Stimulated activated CD4-positive, alpha-beta T cell treated with anti-CD3 and anti-CD28 coated beads, Interleukin-2, amount 100 ng/mL, for 4 hours (primary cell): ENCODE measurements at places on chromosomes 6 and 20.

- no peak for DNase-seq
Observed at GRCh38 chr6:24145690-24146131, 19.7 kb downstream of the NRSN1 start.

DNA sequence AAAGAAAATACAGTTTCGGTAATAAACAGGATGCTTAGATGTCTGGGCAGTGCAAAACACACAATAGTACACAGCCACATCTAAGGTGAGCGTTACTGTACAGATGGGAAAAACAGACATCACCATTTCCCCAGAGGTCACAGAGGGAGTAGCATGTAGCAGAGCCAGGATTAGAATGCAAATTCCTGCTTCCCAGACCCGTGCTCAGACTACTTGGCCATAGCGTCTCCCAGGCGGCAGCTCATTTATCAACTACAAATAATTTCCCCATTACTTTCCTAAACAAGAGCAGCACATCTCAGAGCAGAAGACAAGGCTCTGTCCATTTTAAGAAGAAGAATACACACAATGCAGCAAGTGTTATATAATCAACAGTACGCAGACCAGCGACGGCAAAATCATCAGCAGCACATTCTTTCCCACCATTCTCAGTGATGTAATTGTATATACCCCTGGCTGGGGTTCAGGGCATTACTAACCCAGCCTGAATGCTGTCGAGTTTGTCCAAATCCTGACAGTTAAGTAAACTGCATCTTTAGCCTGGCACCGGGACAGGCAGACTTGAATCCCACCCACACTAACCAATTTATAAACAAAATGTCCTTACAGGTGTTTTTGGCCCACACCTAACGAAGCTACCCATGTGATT is 61.9 kb downstream of the CNKSR3 start:
- DNase-seq: no peak

DNA sequence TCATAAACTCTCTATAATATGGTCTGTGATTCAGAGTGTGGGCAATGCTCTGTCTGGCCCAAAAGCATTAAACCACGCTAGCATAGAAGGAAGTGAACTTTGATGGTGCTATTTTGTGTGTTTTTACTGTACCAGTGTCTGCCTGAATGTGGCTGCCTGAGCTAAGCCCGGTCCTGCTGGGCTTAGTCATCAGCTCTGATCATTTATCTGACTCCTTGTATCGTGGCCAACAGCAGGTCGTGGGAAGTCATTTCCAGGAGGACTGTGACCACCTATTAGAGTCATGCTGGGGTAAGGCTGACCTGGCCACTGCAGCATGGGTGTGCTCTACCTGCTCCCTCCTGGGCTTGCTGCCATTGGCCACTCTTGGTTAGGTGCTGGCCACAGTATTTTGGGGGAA is 239.1 kb upstream of the CEP162 start:
- DNase-seq: no peak

GRCh38 chr6:141252828-141253608 is 879.7 kb upstream of the GJE1 start:
- no peak for DNase-seq

DNA sequence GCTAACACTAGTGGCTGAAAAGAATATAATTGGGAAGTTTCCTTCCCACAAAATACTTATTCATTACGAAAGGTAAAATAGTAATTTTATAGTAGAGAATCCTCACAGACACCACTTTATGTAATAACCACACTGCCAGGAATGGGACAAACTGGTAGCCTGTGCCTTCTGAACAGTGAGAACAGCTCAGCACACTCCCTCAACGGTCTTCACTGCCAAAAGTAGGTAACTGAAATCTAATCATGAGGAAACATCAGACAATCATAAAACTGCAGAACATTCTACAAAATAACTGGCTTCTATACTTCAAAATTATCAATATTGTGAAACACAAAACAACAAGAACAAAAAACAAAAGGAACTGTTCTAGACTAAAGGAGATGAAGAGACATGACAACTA is 44.1 kb downstream of the NUP153 start:
- DNase-seq: no peak

DNA sequence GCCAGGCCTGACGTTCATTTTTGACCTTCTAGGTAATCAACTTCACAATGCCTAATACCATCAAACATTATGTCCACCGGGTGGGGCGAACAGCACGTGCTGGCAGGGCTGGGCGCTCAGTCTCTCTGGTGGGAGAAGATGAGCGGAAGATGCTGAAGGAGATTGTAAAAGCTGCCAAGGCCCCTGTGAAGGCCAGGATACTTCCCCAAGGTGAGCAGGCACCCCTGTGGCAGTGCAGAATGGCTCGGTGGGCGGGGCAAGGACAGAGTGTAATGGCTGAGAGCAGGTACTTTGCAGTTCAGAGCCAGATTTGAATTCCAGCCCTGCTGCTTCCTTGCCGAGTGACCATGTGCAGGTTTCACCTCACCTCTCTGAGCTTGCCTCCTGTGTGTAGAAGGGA is 17.1 kb downstream of the DDX27 start:
- DNase-seq: no peak

DNA sequence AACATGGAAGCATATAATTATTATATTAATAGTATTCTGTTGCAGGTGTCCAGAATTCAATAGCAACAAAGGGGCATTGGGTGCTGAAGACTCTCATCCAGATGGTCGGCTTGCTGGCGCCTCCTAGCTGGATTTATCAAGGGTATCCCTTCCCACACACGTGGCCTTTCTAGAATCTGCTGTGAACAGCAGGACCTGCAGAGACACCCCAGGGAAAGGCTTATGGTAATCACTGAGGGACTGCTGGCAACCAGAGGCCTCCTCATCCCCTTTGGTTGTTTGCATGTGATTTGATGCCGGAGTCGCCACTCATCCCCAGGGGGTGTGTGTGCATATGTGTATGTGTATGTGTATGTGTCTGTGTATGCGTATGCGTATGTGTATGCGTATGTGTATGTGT is 20.6 kb downstream of the ZFP64 start:
- DNase-seq: no peak

DNA sequence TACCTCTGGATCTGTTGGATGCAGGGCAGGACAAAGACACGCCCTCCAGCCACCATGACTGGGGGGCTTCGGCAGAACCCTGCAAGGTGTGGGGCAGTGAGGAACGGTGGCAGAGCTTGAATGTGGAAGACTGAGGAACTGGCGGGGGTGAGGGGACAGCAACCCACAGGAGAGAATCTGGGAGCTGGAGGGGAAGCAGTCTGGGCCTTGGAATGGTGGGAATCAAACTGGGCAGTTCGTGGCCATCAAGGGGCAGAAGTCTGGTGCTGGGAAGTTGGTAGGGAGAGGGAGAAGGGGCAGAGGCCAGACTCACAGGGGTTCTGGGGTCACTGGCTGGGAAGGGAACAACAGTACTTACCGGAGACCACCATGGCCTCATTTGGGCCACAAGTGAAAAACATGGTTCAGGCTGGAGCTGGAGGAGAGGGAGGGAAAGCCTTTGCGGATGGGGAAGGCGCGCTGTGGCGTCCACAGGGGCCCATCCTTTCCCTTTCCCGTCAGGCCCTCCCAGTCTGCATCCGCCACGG is 635 bp downstream of the FLOT1 start:
- peak; percentile 62 for DNase-seq

DNA sequence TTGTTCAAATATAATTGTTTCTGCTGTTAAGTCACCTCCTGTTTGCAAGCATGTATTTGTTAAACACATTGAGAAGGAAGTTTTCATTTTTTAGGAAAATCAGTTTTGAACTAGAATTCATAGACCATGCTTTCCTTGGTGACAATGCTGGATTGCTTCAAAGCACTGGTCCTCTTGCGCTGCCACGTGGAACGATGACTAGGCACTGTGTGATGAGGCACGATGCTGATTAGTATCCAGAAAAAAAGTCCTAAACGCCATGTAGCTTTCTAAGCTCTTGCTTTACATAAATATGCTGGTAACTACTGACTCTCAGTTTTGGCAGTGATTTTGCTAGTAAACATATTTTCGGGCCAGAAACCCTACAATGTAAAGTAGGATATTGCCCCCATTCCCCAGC is 11.1 kb upstream of the EXOC2 start:
- DNase-seq: no peak

DNA sequence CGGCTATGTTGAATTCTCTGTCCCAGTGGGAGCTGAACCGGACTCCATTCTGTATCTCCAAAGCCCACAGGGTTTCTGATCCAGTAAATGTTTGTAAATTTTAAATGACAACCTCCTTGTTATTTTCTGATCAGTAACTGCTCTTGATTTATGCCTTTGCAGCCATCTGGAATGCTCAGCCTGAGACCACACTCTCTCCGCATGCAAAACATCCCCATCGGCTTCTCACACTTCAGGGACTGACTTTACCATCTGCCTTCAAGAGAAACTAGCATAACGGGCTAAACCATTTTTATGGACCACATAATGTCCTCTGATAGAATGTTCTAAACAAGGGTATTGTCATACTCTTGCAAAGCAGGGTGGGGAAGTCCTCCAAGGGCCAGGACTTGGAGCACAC is 94.5 kb upstream of the FOXQ1 start:
- no peak for DNase-seq

DNA sequence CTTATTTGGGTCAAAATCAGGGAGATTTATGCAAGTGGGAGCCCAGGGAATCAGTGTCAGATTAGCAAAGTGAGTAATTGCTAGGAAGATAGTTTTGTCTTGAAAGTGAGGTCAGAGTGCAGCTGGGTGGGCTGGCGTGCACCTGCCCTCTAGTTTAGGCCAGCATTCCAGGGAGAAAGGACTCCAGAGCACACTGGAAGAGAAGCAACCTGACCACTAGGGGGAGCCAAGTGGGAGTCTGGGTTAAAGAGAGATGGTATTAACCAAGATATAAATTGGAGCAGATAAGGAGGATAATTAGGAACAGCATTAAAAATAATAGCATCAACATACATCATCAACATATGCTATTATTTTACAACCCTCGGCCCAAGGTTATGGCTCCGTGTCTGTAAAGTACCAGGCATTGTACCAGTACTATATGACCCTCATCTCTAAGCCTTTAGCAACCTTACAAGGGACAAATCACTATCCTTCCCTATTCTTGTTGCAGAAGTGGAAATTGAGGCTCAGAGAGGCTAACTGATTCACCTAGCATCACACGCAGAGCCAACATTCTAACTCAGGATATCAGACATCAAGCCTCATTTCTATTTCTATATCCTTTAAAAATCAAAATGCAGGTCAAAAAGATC is 57.8 kb downstream of the SLC2A10 start:
- DNase-seq: no peak

GRCh38 chr6:6651335-6651734 is 62.8 kb downstream of the LY86 start:
- no peak for DNase-seq

DNA sequence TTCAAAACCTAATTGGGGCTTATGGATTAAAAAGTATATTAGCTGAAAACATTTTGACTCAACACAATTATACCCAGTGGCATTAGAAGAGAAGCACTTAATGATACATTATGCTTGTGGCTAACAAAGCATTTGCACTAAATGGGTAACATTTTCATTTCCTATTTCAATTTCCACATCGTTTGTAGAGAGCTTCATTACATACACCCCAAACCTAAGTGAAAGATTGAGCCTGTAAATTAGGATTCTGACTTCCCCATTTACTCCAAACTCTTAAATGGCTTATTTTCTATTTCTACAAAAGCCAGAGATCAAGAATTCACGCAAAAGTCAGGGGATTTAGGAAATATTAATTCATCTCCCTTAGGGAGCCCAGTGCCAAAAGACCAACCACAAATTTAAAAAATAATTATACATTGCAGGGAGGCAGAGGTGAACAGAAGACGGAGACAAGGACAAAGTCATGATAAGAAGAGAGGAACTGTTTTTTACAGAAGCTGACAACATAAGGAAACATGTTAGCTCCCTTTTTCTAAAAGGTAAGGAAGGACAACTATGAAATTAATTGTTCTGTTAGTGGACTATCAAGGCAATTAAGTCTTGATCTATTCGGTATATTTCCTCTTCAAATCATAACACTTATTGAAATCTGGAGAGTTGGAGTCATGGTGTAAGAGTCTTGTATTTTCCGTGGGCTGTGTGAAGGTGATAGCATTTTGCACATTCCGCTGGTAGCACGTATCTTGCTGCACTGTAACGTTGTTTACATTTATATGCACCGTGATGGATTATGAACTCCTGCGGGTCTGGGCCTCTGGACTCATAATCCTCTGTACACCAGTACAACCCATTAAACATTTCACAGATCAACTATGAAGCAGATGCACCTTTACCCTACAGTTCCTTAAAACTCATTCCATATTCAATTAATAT is 24.8 kb upstream of the EZR start:
- no peak for DNase-seq

DNA sequence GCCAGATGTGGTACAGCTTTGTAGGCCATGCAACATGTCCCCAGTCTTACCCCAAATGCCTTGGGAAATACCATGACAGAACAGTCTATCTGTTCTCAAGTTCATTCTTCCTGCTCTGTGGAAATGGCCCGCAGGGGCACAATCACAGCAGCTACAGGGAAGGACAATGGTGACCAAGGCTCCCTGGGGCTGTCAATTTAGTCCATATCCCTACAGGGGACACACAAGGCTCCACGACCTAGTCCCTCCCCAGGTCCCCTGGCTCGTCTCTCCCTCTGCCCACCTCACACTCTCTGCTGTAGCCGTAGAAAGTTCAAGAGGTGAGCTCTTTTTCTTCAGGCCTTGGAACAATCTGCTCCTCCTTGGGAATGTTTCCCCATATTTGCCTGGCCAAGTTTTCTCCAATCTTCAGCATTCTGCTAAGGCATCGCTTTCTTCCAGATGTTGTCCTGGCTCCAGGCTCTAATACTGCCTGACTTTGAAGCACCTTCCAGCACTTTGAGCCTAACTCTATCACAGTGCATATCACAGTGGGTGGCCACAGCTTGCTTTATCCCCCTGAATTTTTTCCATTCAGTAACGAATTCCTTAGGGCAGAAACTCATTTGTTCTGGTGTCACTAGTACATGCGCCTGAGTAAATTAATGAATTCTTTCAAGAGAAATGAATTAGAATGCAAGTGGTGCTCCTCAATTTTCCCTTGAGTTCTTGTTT is 92.6 kb downstream of the MAP3K7 start:
- DNase-seq: no peak

GRCh38 chr20:15265581-15266309 is 928.3 kb upstream of the FLRT3 start:
- no peak for DNase-seq

GRCh38 chr6:150689900-150690590 is 90.4 kb downstream of the PLEKHG1 start:
- no peak for DNase-seq

DNA sequence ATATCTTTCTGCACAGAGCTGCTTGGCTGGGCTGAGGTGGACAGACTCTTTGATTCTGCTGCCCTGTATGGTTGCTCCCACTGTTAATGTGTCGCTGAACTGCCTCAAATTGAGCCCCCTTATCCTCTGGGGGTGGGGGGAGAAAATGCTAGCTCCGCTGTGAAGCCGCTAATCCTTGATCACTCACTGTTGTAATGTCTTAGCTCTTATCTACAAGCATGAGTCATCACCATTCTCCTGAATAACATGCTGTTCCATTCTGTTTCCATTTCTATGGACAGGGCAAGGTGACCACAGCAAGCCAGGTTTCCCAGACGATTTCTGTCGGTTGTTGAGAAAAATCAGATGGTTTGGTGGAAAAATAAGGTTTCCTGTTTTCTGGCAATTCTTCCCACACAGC is 218.4 kb upstream of the GGTLC1 start:
- no peak for DNase-seq
